Lung (tissue), 17 donors: ENCODE measurements at places on chromosomes 7 and 10.
A peak's percentile ranks its signal among the peaks of the same experiment; 100 is the strongest.

- no peak for DNase-seq
Measured at GRCh38 chr10:131776496-131776895, 124.3 kb upstream of the PPP2R2D start.

GRCh38 chr7:29935111-29935510 lies 54.5 kb downstream of the SCRN1 start:
- DNase-seq: no peak

GRCh38 chr10:7493996-7494395 lies 83.2 kb upstream of the SFMBT2 start:
- no peak for DNase-seq

DNA sequence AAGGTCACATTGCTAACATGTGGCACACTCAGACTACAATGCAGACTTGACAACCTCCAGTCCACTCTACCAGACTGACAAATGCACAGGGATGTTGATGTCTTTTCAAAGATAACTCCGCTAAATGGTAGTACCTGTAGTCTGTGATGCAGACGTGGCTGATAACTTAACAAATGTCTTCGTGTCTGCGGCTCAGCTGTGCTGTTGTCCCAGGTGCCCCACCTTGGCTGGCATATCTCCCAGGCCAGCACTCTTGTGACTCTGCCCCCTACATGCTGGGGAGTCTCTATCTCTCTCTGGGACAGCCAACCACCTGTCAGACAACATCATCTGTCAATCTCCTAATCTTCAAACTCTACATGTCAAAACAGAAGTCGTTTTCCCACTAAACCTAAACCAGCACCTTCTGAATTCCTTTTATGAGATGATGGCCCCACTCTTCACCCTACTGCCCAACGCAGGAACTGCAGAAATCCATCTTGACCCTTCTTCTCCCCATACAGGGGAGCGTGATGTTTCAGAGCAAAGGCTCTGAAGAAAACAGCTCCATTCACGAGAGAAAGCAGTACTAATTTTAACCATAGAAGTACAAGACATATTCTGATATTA lies 156.4 kb downstream of the USP6NL start:
- no peak for DNase-seq

DNA sequence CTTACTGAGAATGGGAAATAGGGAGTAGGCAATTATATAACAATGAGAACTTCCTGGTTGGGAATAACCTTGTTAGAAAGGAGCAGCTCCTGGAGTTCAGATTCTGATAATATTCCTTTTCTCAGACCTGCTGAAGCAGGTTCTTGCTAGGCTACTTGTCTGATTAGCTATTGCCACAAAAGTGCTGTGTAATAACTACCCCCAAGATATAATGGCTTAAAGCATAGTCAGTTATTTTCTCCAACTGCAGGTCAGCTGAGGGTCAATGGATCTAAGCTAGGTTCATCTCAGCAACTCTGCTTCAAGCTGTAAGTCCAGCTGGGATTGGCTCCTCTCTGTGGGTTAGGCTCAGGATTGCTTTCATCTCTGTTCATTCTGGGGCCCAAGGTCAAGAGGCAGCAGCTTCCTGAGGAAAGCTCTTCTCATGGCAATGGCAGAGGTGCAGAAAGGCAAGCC lies 9.4 kb upstream of the CNOT4 start:
- DNase-seq: peak; percentile 22

DNA sequence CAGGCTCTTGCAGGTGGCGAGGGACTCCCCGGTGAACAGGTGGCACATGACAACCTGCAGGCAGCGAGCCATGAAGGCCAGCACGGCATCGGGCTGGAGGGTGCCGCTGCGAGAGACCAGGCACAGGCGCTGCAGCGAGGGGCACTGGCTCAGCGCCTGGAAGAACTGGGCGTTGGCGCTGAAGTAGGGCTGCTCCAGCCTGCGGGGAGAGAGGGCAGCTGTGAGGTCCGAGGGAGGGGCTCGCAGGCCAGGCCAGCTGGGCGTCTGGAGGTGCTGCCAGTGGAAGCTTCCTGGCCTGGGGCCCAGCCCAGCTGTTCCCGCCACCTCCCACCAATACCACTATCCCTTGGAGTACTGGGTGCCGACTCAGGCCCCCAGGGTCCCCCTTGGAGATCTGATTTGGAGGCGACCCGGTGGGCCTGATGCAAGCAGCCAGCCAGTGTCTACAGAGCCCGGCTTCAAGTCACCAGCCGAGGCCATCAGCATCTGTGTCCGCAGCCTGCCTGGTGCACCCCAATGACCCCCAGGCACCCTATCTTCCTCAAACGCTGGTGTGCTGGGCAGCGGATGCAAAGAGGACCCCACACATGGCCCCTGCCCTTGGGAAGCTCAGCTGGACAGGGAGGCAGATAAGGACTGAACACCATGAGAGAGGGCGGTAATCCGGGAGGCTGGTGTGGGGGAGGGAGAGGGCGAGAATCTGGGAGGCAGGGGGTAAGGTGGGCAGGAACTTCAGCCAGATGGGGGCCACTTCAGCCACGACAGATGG lies 67.8 kb upstream of the TNRC18 start:
- no peak for DNase-seq

DNA sequence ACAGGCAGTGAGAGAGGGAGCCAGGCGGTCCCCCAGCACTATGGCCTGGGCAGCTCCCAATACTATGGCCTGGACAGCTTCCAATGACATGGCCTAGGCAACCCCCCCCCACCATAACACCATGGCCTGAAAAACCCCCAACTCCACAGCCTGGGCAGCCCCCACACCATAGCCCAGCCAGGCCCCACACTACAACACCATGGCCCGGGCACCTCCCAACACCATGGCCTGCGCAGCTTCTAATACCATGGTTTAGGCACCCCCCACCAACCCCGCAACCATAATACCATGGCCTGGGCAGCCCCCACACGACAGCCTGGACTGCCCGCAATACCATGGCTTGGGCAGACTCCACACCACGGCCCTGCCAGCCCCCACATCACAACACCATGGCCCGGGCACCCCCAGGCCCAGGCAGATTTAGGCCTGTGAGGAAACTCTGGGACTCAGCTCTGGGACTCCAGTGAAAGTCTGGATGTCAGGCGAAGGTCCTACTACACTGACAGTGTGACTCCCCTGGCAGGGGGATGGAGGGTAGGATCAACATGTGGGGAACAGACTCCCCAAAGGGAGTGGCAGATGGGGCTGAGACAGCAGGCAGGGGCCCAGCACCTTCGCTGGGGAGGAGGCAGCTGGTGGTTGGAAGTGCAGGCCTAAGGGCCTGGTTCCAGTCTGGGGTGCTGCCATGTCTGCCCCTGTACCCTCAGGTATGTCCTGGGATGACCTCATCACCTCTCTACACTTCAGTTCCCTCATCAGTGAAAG lies 8.7 kb downstream of the CPXM2 start:
- no peak for DNase-seq

GRCh38 chr7:107208024-107208521 lies 39.3 kb downstream of the HBP1 start:
- no peak for DNase-seq

DNA sequence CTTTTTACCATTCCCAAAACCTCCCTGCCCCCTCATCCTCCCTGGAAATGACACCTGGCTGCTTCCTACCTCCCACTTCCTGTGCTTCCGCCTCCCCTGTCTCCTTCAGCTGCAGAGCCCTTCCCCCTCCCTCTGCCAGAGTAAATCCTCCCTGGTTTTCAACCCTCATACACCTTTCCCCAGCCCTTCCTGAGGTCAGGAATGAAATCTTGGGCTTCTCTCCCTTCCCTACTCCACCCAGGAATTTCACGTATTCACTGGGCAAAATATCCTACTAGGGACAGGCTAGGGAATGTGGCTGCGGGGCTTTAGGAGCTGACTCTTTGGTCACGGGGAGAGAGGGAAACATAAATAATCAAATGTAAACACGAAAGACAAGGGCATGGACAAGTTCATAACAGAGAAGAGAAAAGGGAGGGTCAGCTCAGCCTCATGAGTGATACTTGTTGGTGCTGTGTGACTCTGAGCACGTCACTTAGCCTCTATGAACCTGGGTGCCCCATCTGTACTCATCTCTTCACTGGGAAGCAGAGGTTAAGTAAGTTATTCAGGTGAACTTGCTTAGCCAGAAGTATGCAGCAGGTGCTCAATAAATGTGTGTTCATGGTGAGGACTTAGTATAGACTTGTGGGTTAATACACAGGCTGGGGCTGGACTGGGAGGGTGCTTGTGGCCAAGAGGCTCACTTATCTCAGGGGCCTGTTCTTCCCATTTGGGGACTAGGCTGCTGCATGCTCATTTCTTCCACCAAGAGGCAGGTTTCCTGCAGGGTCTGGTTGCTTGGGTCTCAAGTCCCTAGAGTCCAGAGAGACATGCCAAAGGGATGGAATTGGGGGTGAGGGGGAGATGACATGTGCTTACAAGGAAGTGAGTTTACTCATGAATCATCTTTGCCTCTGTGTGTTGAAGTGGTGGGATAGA lies 10.0 kb upstream of the DUSP5 start:
- peak; percentile 22 for DNase-seq

DNA sequence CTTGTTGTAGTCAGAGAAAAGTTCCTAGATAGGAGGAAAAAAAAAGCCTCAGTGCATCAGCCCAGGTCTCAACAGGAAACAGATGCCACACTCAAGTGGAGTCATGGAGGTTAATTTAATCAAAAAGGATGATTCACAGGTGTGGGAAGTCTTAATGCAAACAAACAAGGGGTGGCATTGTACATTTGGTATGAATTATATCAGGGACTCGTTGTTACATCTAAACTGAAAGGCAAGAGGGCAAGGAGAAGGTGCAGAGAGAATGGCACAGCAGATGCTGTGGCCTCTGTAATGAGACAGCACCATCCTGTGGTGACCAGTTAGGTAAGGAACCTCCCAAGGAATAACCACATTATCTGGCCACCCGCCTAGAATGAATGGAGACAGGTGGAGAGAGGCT lies 133.7 kb downstream of the PTPRZ1 start:
- no peak for DNase-seq

DNA sequence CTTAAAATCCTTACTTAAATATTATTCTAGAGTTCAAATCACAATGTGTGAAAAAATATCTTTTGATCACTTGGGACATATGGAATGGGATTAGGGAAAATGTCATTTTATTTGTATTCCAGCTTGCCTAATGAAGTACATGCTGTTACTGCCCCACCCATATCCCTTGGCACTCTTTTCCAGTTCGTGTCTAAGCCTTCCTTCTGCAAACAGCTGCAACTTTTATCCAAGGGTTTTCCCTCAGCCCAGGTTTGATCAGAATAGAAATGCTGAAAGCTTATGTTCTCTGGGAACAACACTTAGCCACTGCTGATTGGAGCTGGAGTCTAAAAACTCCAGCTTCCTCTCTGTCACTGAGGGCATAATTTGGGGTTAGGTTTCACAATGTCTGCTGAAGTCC lies 214.1 kb upstream of the FAM3C start:
- DNase-seq: no peak

DNA sequence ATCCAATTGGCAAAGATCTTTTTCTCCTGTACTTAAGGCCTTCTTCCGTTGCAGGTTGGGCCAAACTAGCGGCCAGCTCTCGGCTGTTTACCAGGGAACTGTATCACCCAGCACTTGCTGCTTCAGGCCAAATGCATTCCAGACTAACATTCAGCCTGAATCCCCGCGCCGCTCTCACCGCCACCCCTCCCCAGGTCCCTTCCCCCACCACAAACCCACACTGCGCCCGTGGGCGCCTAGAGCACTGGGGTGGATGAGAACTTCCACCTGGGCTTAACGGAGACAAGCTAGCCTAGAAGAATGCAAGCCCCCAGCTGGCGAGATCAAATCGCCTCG lies 676 bp downstream of the TCAF1 start:
- DNase-seq: peak; percentile 76

DNA sequence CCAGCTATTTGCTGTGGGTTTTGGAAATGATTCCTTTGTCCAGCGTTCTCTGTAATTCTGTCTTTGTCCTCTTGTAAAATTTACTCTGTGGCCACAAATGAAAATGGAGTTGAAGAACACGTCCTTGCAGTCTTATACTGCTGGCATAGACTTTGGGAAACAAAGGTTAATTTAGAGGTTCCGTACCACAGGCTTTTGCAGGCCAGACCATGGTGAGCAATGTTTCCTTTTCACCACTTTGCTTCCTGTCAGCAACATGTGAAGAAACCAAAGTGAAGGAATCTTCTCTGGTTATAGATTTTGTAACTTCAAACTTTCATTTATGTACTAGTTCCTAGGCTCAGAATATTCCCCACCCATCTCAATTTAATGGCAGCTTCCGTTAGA lies 488.5 kb downstream of the MDFIC start:
- no peak for DNase-seq

- DNase-seq: no peak
Measured at GRCh38 chr7:122702872-122703510, at the start of gene RNF148. RNF148 (minus strand) TSS chr7:122702922; CDS start chr7:122702750, 172 bp downstream.

DNA sequence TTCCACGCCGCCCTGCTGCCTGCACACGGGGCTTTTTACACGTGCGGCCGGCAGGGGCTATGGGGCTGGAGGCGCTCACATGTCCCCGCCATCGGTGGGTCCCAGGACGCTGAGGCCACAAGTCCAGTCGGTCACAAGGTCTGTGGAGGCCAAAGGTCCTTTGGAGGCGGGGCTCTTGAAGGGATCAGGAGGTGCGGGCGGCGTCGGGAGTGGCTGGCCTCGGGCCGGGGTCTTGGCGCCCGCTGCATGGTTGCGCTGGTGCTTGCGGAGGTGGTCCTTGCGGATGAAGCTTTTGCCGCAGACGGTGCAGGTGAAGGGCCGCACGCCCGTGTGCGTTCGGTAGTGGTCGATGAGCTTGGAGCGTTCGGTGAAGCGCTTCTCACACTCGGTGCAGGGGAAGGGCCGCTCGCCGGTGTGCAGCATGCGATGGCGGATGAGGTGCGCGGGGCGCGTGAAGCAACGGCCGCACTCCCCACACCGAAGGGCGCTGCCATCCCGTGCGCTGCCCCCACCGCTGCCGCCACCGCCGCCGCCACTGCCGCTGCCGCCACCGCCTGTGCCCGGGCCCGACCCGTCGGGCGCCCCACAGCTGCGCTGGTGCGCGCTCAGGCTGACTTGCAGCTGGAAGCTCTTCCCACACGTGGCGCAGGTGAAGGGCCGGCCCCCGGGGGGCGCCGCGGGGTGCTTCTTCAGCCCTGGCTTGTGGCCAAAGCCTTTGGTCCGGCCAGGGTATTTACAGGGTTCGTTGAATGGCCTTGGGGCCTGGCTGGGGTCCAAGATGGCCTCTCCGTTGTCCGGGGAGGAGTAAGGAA lies 13.7 kb upstream of the ZNF777 start:
- DNase-seq: no peak

GRCh38 chr7:37421861-37422500 lies 26.7 kb downstream of the ELMO1 start:
- DNase-seq: no peak

DNA sequence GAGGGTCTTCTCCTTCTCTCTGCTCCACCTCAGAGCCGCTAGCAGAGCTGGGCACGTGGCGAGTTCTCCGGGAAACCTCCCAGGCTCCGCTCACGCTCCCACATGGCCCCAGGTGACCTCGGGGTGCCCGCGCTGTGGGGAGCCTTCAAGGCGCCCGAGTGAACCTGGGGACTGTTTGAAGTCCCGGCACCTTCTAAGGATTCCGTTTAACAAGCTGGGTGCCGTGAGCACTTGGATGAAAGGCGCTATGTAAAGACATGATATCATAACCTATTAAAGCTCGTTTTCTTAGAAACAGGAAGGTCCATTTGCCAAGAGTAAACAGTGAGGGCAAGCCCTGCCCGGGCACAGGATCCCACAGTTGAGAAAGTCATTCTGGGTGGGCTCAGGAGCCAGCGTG lies 15.8 kb upstream of the MYL10 start:
- DNase-seq: peak; percentile 55
